ENCODE measurements at places on chromosomes 5 and 9.

DNA sequence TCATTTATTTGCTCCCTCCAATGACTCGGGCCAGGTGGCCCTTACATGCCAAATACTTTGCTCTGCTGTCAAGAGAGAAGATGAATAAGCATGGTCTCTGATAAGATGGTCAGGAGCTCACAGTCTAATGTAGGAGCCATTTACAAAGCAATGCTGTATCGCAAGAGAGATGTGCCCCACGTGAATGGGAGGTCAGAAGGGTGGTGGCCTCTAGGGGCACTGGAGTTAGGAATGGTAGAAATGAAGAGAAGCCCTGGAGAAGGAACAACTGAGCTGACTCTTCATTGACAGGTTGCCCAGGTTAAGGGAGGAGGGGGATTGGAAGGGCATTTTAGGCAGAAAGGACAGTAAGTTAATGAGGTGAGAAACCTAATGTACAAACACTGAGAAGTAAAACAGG, 286.5 kb downstream of the KCTD16 start:
- DNase-seq, result no peak

- DNase-seq, result no peak
Measured at GRCh38 chr9:20573023-20573422, 49.3 kb downstream of the MLLT3 start.

GRCh38 chr9:21919377-21920362, 74.5 kb downstream of the CDKN2A start:
- DNase-seq, result no peak

- DNase-seq, result no peak
Measured at GRCh38 chr9:69812068-69813000, 8.3 kb upstream of the CFAP95 start.

DNA sequence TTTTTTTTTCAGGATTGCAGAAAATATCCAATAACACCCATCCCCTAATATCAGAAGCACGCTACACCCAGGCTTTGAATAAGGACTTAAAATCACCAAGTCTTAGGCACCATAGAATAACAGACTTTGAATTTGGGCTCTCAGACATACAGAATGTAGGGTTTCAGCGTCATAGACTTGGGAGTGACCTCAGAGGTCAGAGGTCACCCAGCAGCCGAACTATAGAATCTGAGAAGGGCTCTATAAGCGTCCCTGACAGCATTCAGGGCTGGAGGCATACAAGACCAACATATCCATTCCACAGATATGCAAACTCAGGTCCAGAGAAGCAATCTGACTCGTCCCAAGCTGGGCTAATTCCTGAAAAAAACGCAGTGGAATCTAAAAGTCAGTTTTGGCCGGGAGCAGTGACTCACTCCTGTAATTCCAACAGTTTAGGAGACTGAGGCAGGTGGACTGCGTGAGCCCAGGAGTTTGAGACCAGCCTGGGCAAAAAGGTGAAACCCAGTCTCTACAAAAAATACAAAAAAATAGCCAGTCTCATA, 34.7 kb downstream of the SLC6A7 start:
- DNase-seq, result no peak

GRCh38 chr9:23563517-23563916, 262.5 kb downstream of the ELAVL2 start:
- no peak for DNase-seq

DNA sequence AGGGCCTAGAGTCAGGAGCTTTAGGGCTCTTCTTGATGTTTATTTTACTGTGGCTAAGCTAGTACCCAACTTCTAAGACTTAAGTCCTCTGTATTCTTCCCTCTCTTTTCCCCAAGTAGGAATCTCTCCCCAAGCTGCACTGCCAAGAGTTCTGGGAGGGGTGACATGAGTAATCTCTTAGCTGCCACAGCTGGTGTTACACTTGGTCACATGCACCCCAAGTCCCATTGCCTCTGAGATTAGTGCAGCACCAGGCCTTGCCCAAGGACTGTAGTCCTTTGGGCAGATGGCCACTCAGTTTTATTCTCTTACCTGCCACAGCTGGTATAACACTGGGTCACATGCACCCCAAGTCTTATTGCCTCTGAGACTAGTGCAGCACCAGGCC, 114.7 kb upstream of the RIOK2 start:
- DNase-seq, result no peak

GRCh38 chr5:53445569-53445968, 34.9 kb upstream of the FST start:
- DNase-seq, result no peak

- DNase-seq, result no peak
Measured at GRCh38 chr5:53359916-53360517, 120.4 kb upstream of the FST start.

DNA sequence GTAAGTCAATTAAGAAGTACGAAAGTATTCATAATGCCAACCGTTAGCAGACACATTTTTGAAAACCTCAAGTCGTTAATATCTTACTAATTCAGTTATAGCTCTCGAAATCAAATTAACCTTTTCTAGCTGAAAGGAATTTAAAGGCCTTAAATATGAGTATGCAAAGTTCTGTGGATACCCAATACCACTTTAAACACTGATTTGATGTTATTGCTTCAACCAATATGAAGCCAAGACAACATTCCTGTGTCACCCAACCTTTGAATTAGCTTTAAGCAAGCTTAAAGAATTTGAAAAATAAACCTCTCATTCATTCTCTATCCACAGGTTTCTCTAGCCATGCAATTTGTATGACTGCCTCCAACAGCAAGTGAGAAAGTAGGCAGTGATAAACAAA, 204.5 kb downstream of the MCTP1 start:
- no peak for DNase-seq

- no peak for DNase-seq
Measured at GRCh38 chr5:50580506-50580905, 85.9 kb upstream of the PARP8 start.

DNA sequence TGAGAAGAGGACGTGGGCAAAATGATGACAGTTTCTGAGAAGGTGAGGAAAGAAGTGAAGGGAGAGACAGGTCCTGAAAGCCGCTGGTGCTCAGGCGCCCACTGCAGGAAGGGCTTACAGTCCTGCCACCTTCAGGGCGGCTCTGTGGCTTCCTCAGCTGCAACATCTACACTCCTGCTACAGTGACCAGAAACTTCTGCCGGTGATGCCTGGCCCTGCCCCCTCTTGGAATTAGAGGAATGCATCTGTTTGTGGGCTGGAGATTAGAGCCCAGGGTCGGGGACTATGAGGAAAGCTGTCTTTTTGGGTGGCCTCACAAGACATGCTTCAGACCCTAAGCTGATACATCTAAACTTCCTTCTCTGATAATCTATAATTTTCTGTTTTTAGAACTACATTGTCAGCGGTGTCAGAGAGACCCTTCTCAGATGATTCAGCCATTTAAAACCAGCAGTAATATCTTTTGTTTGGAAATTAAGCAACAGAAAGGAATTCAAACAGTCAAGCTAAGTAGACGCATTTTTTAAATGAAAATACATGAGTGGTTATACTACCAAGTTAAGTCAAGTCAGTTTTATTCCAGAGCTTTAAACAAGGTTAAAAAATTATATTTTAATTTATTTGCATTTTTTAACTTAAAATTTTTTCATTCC, 30.4 kb downstream of the PRDM6 start:
- no peak for DNase-seq

- no peak for DNase-seq
Measured at GRCh38 chr9:31389075-31389474, 995.4 kb upstream of the ACO1 start.

DNA sequence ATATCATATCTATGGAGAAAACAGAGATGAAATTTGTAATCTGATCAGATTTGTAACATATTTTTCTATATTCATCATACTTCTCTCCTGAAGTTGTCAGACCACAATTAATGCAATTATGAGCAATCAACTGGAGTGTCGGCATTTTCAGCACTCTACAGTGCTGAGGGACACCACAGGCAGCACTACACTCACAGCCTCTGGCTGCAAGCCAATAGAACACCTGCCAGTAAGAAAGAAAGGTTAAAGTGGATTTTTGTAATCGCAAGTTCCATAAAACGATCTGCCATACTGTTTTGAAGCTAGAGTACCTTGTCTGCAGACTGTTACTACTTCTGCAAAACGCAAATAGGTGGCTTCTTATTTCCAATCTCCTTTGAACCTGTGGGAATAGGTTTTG, 147.6 kb downstream of the ADAMTS6 start:
- DNase-seq, result no peak

DNA sequence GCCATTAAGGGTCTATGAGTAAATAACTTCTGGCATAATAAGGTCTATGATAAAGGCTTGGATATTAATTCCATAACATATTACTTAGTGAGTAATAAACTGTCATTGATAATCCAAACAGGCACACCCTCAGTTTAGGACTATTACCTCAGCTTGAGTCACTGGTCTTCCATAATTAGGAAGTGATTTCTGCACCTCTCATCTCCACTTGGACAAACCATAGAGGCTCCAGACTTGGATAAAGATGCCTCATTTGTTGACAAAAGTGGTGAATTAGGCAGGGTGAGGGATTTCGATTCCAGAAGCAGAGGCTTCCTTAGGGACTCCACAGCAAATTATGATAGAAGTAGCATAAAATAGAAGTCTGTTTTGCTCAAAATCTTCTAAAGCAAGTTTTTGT, 127.5 kb upstream of the MTAP start:
- DNase-seq, result no peak

DNA sequence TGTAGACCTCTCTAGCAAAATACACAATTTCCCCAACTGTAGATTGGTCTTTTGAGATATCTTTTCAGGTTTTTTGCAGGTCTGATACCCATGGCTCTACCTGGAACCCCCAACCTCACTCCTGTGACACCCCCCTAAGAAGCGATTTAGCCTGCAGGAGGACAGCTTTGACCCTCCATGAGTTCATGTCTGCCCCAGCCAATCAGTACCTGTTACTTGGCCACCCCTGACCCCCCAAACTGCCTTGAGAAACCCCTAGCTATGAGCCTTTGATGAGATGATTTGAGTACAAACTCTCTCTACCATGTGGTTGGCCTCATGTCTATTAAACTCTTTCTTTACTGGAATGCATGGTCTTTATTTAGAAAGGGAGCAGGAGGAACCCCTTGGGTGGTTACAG, 25.7 kb downstream of the ABO start:
- DNase-seq, result no peak

DNA sequence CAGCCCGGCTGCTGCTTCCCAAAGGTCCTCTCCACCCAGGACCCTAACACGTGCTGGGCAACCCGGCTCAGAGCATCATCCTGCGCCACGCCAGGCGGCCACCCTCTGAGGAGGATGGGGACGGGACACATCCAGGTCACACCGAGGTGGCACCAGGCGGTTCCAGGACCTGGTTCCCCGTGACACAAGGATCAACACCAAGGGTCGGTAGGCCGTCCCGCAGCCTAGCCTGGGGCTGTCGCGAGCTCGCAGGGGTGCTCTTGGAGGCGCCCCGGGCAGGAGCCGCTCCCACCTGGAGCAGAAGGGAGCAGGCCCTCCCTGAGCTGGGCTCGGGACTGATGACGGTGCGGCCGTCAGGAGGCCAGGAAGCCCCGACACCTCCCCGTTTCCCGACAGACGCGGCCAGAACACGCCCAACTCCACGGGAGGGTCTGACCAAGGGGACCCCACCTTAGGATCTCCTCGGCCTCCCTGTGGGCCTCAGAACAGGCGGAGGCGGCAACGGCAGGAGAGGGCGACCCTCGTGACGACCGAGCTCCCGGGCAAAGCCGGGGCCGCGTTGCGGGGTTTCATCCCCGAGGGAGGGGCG, 6.3 kb downstream of the EXD3 start:
- DNase-seq, result no peak

- no peak for DNase-seq
Measured at GRCh38 chr9:14993061-14993800, 83.0 kb upstream of the FREM1 start.

GRCh38 chr9:68416936-68417564, 60.6 kb downstream of the PGM5 start:
- DNase-seq, result no peak
